Activated CD4-positive, alpha-beta T cell treated with anti-CD3 and anti-CD28 coated beads, Interleukin-2, amount 10 ng/mL, durations not matched to agents 24 days and 14 days (primary cell): ENCODE measurements at places on chromosomes 6 and 20. TPM values are rescaled to one million over a fixed set of nuclear protein-coding genes. Genes with fewer than 3 reads are reported as not detected.

DNA sequence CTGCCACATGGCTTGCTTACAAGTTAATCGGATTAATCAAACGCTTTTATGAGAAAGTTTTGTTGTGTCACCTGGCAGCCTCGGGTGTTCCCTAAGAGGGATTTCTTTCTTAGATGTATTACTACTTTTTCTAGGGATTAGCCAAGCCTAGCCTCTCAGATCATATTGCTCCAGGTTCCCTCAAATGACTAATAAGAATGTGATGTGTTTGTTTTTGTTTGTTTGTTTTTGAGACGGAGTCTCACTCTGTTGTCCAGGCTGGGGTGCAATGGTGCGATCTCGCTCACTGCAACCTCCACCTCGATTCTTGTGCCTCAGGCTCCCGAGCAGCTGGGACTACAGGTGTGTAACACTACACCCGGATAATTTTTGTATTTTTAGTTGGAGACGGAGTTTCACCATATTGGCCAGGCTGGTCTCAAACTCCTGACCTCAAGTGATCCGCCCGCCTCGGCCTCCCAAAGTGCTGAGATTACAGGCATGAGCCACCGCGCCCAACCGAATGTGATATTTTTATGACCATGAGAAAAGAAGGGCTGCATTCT is 977 bp downstream of the HMGN4 start:
- peak overlapping the region; percentile 93 for H3K4me3 ChIP-seq
- peaks cover 31% of the 10 kb centered on the region for H3K36me3 ChIP-seq
- H3K27ac ChIP-seq = peak overlapping the region; percentile 95
- H3K4me1 ChIP-seq = peaks cover 49% of the 10 kb centered on the region
- H3K27me3 ChIP-seq = peaks cover 2% of the 10 kb centered on the region
- DNase-seq = no peak

DNA sequence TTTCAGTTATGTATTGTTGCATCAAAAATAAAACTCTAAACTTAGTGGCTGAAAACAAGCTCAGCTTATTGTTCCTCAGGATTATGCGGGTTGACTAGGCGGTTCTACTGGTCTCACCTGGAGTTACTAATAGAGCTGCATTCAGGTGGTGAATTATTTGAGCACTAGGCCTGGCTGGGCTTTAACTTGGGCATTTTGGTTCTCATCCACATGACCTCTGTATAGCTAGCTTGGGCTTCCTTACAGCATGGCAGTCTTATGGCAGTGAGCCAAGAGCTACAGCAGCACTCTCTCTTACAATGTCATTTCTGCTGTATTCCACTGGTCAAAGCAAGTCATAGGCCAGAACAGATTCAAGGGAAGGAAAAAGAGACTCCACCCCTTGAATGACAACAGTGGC is 1.6 kb downstream of the PGBD1 start:
- H3K27ac ChIP-seq = no peak overlapping the region
- H3K36me3 ChIP-seq = peaks cover 16% of the 10 kb centered on the region
- H3K4me1 ChIP-seq = peaks cover 13% of the 10 kb centered on the region
- H3K4me3 ChIP-seq = no peak overlapping the region
- DNase-seq = no peak

GRCh38 chr6:31794294-31794865 is 1.2 kb downstream of the VARS1 start:
- peak overlapping the region; percentile 97 for H3K27ac ChIP-seq
- peaks cover 36% of the 10 kb centered on the region for H3K4me1 ChIP-seq
- DNase-seq = no peak
- H3K36me3 ChIP-seq = peaks cover 42% of the 10 kb centered on the region
- H3K27me3 ChIP-seq = no peaks in the 10 kb centered on the region

DNA sequence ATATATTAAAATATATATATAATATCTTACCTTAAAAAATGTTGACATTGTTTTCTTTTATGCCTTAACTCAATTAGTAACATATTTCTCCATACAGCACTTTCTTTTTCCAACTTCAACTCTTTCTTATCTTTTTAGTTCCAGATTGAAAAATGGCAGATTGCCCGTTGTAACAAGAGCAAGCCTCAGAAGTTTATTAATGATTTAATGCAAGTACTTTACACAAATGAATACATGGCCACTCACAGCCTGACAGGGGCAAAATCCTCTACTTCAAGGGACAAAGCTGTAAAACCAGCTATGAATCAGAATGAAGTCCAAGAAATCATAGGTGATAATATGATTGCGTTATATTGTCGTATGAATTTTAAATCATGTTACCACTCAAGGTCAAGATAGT is 29.4 kb upstream of the KIAA1586 start:
- H3K27me3 ChIP-seq = peaks cover 15% of the 10 kb centered on the region
- H3K27ac ChIP-seq = no peak overlapping the region
- H3K4me1 ChIP-seq = no peaks in the 10 kb centered on the region

DNA sequence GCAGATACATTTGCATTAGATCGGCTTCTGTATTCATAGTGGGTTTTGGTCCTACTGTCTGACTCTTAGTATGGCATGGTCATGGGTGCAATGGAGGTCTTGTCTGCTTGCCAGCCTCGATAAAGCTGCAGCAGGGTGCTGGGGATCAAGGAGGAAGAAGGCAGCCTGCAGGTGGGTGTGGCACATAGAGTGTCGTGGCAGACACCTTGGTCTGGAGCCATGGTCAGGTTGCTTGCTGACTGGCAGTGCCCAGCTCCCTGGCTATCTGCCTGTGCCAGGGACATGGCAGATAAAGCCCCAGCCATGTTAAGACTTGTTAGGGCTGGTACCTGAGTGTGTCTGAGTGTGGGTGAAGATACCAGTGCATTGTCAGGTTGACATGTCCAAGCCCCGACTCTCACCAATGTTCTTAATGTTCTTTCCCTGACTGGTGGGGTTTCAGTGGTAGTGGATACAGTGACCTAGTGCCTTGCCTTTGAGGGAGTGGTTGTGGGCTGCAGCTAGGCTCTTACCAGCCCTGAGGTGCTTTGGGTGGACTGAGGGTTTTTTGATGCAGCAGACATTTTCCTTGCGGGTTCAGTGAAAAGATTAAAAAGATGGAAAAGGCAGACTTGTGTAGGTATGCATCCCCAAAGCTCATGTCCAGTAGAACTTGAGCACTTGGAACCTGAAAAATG is 1.8 kb downstream of the FAM83D start:
- H3K27me3 ChIP-seq = no peaks in the 10 kb centered on the region
- H3K4me3 ChIP-seq = peak overlapping the region; percentile 79
- peak; percentile 69 for DNase-seq
- peak overlapping the region; percentile 64 for H3K27ac ChIP-seq

- no peak overlapping the region for H3K4me3 ChIP-seq
- no peak overlapping the region for H3K27ac ChIP-seq
- peaks cover 3% of the 10 kb centered on the region for H3K27me3 ChIP-seq
- H3K36me3 ChIP-seq = no peaks in the 10 kb centered on the region
These were observed 18.7 kb downstream of the CCDC170 start for GRCh38 chr6:151512481-151512880.

DNA sequence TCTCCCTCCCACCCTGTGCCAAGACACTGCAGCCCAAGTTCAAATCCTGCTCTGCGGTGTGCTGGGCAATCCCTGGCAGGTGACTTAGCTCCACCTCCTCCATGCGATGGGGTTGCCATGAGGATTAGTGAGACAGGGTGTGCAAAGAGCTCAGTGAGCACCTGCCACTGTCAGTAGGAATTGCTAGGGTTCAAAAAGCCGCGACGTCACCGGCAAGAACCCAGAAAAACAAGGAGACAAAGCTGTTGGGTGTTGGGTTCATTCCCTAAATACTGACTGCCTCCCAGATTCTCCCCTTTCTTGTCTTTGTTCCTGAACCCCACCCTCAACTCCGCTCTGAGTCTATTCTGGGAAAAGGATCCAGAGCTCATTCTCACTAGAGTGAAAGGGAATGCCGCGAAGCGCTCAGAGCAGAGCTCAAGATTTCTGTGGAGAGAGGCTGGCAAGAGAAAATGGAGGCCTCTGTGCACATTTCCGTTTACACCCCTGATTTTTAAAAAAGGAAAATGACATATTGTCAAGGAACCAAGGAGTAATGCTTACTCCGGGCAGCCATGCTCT is 13.3 kb downstream of the PMEPA1 start:
- no peak overlapping the region for H3K4me3 ChIP-seq
- DNase-seq = no peak
- H3K27me3 ChIP-seq = peaks cover 8% of the 10 kb centered on the region
- H3K4me1 ChIP-seq = peaks cover 9% of the 10 kb centered on the region

DNA sequence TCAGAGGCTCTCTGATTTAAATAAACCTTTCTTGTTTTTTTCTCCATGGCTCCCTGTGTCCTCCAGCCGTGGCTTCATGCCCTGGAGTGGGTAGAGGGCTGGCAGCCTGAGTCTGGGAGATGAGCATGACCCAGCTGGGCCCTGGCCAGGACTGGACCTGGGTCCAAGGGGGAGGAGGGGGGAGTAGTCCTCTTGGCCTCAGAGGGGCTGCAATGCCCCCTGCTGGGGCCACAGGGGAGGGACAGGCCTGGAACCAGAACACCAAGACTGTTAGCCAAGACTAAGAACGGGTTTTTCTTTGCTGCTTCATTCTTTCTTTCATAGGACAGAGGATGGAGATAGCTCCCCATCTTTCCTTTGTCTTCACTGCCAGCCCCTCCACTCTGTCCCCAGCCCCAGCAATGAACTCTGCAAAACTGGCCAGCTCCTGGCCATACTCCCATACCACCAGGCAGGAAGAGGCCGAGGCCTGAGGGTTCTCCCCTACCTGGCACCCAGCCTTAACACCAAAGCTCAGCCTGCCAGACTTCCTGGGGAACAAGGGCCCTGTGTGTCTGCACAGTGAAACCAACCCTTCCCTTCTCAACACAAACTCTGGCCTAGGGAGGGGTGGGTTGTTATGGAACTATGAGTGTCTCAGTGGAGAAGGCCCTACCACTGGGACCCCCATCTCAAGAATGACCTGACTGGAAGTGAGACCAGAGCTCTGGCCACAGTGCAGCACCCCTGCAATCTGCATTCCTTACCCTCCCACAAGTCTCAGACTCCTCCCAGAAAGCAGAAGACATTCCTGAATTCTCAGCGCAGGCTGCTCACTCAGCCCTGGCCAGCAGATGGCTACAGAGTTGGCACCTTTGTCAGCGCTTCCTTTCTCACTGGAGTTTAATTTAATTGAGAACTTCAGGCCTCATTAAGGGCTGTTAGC is 11.0 kb downstream of the SLC29A1 start:
- no peak for DNase-seq
- H3K4me3 ChIP-seq = no peak overlapping the region
- H3K4me1 ChIP-seq = peaks cover 31% of the 10 kb centered on the region
- H3K36me3 ChIP-seq = peaks cover 45% of the 10 kb centered on the region

GRCh38 chr6:56962441-56962840 is 7.5 kb downstream of the BEND6 start:
- H3K4me1 ChIP-seq = no peaks in the 10 kb centered on the region
- DNase-seq = no peak
- H3K36me3 ChIP-seq = no peaks in the 10 kb centered on the region
- no peak overlapping the region for H3K4me3 ChIP-seq
- H3K27me3 ChIP-seq = peaks cover 30% of the 10 kb centered on the region

DNA sequence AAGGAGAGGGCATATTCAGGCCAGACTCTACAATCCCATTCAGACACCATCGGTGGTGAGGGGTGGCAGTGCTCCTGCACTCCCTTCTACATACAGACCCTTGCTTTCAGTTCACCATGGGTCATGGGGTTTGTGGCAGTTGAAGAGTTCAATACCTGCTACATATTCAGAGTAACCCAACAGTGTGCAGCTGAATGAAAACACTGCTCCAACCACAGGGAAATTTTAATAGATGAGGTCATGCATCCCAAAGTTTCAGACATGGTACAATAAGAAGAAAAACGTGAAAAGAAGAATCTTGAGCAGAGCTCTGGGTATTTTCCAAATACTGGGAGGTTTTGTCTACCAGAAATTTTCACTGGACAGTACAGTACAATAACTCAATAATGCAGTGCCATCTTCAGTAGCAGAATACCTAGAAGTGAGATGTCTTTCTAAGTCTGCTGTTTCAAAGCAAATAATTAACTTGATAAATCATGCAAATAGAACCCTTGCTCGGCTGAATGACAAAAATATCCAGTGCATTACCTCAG is 162.1 kb downstream of the PTPRK start:
- no peaks in the 10 kb centered on the region for H3K4me1 ChIP-seq
- H3K27ac ChIP-seq = no peak overlapping the region
- peaks cover 1% of the 10 kb centered on the region for H3K27me3 ChIP-seq
- H3K4me3 ChIP-seq = no peak overlapping the region
- no peak for DNase-seq

DNA sequence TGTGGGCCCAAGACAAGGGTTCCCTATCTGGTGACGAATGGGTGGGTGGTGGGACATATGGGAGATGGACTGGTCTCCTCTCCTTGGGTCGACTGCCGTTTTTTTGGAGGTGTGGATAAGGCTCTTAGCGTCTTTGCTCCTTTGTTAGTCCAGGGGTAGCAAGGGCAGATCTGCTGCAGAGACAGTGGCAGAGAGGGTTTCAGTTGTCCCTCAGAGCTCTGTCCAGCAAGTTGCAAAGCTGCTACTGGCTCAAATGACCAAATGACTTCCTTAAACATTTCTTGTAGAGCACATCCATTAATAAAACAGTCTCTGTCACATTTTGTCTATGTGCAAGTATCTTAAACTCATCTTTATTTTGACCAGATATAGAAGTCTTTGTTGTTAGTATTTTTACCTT is 508.0 kb upstream of the ADGRB3 start:
- no peaks in the 10 kb centered on the region for H3K4me1 ChIP-seq
- no peak overlapping the region for H3K4me3 ChIP-seq
- no peaks in the 10 kb centered on the region for H3K27me3 ChIP-seq
- H3K27ac ChIP-seq = no peak overlapping the region
- DNase-seq = no peak

GRCh38 chr6:34900321-34901031 is 11.4 kb downstream of the ANKS1A start:
- no peak for DNase-seq
- no peak overlapping the region for H3K4me3 ChIP-seq
- no peaks in the 10 kb centered on the region for H3K27me3 ChIP-seq

GRCh38 chr6:122788663-122789181 is 336 bp upstream of the SMPDL3A start:
- H3K4me1 ChIP-seq = peaks cover 19% of the 10 kb centered on the region
- H3K27me3 ChIP-seq = peaks cover 65% of the 10 kb centered on the region

DNA sequence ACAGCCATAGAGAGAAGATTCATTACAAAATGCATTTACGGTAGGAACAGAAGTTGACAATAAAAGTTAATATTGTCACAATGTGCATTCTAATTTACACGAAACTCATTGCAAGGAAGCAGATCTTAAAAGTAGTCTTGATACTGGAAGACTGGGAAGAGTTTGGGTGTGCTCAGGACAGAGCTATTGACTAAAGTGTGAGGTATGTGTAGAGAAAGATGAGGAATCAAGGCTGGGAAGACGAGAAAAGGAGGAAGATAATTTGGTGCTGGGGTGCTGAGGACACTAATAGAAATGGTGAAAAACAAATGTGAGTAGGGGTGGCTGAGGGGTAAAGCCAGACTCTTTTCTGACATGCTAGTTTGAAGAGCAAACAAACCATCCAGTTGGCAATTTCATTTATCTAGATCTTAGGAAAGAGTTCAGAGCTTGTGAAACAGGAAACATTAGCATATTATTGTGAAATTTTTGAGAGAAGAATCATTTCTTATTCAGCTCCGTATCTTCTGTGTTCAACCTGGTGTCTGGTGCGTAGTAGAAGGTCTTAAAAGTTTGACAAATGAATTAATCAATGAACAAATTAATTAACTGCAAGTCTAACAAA is 72.7 kb downstream of the ELOVL4 start:
- peaks cover 6% of the 10 kb centered on the region for H3K4me1 ChIP-seq
- no peak overlapping the region for H3K4me3 ChIP-seq
- DNase-seq = no peak
- no peaks in the 10 kb centered on the region for H3K36me3 ChIP-seq

Gene SIRT5
- 8.1 and 8.4 TPM in 2 replicates for total RNA-seq

Gene GDAP1L1
- total RNA-seq = not detected in 2 replicates

Gene C6orf163
- 1.3 and 1.9 TPM in 2 replicates for total RNA-seq

Gene CCM2L
- total RNA-seq = not detected in 2 replicates

Gene PEX6
- total RNA-seq = 24.0 and 24.1 TPM in 2 replicates

Gene SIGLEC1
- not detected in 2 replicates for total RNA-seq

Gene SMPDL3A
- 0.28 and 0.42 TPM in 2 replicates for total RNA-seq

Gene CRISP2
- total RNA-seq = not detected in 2 replicates
